ENCODE measurements at places on chromosomes 11 and 22.

DNA sequence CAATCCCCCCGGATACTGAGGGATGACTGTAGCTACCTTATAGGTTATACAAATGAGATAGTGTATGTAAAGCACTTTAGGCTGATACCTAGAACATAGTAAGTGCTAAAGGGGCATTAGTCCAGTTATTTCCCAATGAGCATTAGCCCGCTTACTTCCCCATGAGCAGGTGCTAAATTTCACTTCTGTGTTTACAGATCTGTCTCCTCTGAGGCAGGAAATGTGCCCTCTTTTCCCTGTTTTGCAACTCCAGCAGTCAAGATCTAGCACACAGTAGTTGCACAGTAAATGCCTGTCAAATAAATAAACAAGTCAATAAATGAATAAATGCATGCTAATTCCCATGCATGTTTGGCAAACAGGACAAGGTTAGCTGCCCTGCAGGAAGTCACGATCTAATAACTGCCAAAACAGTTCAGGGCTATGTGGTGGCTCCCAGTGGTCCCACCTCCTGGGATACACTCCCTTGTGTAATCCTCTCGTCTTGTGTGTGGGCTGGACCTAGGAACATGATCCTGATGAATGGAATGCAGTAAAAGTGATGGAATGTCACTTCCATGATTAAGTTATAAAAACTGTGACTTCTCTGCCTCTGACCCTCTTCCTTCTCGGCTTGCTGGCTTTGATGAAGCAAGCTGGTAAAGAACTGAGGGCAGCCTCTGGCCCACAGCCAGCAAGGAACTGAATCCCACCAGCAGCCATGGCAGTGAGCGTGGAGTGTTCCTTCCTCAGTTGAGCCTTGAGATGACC is 459.0 kb downstream of the SOX6 start:
- no peak for DNase-seq

- no peak for DNase-seq
Observed at GRCh38 chr22:18136563-18137320, 13.2 kb upstream of the USP18 start.

GRCh38 chr11:85960678-85961077 is 105.5 kb downstream of the CCDC83 start:
- DNase-seq: no peak

DNA sequence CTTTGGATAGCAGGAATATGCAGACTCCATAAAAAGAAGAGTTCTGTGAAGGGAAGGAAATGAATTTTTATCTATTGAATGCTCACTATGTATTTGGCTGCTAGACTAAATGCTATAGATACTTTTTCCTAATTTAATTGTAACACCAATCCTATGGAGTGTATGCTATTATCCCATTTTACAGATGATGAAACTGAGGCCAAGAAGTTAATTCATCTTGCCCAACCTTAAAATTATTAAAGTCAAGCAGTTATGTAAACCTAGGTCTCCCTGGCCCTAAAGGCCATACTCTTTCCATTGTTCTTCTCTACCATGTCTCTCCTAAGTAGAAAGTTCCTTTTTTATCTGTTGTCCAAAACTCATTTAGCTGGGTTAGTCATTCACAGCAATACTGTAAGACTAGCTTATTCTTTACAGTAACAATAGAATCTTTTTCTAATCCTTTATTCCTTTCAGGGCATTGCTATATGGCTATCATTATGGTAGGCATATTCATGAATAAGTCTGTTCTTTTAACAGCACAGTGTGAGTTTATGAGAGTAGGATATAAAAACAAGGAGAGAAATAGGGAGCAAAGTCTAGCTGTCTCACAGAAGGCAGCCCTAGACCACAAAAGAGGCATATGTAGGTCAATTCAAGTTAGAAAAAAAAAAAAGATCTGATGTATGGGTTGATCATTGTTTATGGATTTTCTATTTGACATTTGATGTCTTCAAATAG is 50.5 kb downstream of the MAML2 start:
- no peak for DNase-seq

DNA sequence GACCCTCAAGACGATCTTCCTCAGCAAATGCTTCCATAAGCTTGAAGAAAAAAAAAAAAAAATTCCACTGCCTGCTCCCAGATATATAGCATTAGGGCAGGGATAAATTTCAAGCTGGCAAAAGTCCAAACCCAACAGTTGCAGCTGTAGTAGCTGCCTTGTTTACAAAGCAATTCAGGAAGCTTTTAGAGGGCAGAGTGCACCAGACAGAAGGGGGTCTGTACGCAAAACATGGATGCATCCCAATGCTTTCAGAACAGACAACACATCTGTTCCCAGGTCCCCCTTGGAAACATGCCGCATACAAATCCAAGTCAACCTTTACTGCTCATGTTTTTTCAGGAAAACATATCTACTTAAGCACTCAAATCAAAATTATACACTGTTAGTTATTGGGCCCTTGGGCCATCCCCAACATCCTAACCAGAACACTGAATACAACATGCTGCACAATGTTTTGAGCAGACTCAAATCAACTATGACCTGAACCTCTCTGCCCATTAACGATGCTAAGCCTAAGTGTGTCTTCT is 94.5 kb downstream of the CADM1 start:
- DNase-seq: peak; percentile 65

DNA sequence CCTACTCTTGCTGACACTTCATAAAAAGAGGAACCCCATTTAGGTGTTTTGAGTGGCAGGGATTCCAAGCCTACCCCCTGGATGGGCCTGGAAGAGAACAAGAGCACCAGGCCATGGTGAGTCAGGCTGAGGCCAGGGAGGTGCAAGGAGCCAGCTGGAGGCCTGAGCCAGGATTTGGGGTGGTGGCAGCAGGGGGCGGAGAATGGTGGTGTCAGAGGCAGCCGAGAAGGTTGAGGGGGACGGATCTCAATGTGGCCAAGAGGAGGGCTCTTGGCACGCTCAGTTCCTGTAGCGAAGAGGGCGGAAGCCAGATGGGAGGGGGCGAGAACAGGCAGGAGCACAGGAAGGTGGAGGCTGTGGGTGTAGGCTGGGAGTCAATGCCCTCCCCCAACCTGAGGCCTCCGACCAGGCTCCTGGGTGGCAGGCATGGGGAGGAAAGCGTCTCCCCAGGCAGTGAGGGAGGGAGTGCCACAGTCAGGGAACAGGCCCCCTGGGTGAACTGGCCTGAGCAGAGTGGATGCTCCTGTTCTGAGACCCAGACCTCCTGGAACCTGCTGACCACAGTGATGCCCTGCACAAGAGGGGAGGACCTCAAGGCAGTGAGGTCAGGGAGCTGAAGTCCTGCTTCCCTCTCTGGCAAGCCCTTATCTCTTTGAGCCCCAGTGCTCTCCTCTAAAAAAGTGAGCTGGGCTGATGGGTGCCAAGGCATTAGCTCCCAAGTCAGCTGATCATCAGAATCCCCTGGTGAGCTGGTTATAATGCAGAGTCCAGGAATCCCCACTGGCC is 13.9 kb downstream of the RTN4RL2 start:
- no peak for DNase-seq

GRCh38 chr11:22702031-22702430 is 35.6 kb downstream of the GAS2 start:
- no peak for DNase-seq

DNA sequence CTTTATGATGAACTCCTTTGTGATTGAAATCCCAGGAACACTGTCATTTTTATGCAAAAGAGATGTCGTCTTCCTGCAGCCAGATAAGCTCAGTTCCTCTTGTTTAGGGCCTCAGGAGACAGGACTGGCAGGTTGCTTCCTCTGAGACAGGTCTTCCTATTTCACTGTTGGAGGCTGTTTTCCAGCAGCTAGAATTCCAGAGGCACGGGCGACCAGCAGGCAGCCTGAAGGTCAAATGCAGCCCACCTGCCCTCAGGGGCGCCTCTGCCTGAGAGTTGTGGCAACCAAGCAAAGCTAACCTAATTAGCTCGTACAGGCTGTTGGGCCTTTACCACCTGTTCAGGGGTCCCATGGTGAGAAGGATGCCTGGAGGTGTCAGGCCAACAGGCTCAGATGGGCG is 22.3 kb downstream of the SLC6A5 start:
- DNase-seq: no peak

DNA sequence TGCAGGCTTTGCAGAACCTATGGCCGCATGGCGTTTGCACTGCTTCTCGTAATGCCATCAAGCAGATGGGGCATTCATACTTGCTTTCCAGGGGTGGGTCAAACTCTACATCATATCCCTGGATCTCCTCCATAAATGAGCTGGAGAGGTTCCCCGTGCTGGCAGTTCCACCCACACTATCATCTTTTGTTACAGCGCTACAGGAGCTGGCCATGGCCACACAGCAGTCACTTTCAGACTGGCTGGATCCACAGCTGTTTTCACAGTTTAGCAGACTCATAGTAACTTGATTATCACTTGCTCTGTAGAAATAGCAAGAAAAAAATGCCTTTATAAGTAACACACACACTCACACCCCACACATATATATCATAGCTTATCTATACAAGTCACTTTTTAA is 8.8 kb downstream of the TRAF6 start:
- DNase-seq: no peak

- DNase-seq: no peak
Observed at GRCh38 chr22:40183029-40183581, 5.4 kb downstream of the TNRC6B start.

DNA sequence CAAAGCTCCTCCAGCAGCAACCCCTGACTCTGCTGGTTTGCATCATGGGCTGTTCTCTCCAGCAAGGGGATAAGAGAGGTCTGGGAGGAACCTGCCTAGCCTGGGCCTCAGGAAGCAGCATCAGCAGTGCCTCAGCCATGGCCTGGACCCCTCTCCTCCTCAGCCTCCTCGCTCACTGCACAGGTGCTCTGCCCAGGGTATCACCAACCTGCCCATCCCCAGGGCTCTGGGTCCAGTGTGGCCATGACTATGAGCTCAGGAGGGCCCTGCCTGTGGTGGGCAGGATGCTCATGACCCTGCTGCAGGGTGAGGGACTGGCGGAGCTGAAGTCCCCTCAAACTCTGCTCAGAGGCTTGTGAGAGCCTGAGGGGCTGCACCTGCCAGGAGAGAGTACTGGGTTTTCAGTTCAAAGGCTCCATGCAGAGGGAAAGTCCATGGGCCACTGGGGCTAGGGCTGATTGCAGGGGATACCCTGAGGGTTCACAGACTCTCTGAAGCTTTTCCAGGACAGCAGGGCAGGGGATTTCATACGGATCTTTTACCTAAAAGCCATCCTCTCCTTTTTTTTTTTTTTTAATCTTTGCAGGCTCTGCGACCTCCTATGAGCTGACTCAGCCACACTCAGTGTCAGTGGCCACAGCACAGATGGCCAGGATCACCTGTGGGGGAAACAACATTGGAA is 115.8 kb upstream of the IGLL5 start:
- DNase-seq: no peak

GRCh38 chr11:75677909-75678308 is 9.1 kb upstream of the MAP6 start:
- DNase-seq: no peak

DNA sequence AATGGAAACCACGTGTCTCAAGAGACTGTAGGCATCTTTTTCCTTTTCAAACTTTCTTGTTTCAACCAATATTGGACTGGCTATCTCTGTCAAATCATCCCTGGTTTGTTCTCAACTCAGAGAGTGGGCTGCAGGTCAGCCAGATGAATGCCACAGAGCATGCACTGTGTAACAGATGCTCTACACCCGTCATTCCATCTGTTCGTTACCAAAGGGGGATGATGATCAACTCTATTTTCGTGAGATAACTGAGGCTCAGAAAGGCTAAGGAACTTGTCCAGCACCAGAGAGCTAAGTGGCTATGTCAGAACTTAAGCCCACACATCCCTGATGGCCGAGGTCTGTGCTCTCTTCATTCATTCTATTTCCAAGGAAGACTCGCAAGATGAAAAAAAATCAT is 42.1 kb downstream of the SLC1A2 start:
- DNase-seq: no peak

- no peak for DNase-seq
Observed at GRCh38 chr22:46853191-46853590, 90.7 kb downstream of the TBC1D22A start.

- no peak for DNase-seq
Observed at GRCh38 chr11:68471360-68472340, 11.1 kb downstream of the PPP6R3 start.

- no peak for DNase-seq
Observed at GRCh38 chr11:77560605-77561004, 29.1 kb upstream of the AQP11 start.

- no peak for DNase-seq
Observed at GRCh38 chr11:84250834-84251613, 964.9 kb upstream of the CCDC90B start.

- DNase-seq: no peak
Observed at GRCh38 chr11:102263379-102264003, 53.8 kb upstream of the BIRC3 start.

DNA sequence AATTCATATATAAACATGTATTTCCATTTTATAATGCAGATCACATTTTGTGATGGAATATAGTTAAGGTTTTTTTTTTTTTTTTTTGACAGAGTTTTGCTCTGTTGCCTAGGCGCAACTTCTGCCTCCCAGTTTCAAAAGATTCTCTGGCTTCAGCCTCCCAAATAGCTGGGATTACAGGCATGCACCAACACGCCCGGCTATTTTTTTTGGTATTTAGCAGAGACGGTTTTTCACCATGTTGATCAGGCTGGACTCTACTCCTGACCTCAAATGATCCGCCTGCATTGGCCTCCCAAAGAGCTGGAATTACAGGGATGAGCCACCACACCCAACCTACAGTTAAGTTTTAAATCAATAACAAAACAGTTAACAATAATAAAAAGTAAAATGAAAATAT is 18.8 kb downstream of the XKR3 start:
- no peak for DNase-seq

DNA sequence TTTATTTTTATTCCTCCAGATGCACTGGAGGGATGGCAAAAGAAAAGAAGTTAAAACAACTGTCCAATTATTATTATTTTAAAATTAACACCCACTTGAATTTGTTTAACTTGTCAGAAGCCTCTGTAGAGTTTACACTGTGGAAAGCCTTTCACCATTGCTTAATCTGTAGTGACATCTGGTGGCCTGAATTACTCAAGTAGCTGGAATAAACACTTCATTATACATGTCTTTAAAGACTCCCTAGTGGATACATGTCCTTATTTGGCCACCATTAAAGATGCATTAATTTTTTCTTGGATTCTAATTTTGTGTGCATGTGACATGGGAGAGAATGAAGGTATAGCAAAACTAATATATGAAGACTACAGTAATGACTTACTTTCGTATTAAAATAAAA is 1496.5 kb downstream of the FAM181B start:
- peak; percentile 63 for DNase-seq

DNA sequence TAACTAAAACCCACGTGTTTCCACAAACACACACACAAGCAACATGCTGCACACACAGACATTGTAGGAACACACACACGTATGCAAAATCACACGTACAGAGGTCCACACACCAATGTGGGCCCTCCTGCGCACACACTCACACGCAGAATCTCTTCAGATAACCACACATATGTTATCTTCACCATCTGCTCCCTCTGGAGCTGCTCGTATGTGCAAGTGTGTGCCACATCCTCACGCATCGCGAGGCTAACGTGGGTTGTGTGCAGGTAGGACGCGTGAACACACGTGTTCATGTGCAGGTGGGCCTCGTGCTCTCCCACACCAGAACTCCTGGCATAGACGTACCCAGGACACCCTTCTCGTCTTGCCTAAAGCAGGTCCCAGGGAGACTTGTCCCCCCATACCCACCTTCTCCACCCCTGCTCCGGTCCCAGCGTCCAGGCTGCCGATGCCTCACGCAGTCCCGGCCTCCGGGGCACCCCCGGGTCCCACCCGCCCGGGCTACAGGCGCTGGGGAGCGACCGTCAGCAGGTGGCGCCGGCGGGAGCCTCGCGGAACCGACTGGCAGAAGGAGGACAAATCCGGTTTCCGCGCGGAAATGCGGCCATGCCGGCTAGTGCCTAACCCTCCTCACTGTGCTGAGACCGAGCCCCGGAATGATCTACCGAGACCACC is 10.3 kb upstream of the IGSF9B start:
- no peak for DNase-seq

- DNase-seq: no peak
Observed at GRCh38 chr11:48083421-48083820, 103.1 kb downstream of the PTPRJ start.
